Stimulated activated CD4-positive, alpha-beta T cell treated with anti-CD3 and anti-CD28 coated beads, Interleukin-4, amount 100 ng/mL, for 48 hours (primary cell): ENCODE measurements at places on chromosomes 2 and 18.

DNA sequence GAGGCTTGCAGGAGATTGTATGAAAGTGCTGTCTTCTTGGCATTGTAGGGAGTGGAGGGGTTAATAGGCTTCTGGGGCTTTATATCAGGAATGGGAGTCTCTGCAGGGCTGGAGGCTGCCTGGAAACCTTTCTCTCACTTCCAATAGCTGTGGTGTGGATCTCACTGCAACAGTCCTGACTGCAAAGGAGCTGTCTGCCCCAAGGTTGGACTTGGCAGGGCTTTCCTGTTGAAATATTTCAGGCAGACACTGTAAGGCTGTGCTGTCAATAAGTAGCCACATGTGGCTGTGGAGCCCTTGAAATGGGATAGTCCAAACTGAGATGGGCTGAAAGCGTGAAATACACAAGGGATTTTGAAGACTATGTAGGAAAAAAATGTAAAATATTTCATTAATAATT lies 399.1 kb upstream of the SPRED2 start:
- no peak for DNase-seq

DNA sequence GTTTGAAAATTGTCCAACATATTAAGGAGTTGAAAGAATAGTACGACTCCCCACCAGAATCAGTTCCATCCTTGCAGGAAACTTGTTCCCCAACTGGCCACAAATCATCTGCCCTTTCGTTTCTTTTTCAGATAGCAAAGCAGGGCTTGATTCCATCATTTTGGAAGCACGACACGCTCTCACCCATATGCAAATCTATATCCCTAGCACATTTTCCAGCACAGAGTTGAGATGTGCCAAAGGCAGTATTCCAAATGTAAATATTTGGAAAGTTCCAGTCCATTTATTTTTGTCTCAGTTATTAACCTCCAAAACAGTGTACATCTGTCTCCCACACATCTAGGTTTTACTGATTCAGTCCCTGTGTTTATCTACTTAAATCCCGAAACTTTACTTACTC lies 128.8 kb upstream of the BCL2L11 start:
- no peak for DNase-seq

DNA sequence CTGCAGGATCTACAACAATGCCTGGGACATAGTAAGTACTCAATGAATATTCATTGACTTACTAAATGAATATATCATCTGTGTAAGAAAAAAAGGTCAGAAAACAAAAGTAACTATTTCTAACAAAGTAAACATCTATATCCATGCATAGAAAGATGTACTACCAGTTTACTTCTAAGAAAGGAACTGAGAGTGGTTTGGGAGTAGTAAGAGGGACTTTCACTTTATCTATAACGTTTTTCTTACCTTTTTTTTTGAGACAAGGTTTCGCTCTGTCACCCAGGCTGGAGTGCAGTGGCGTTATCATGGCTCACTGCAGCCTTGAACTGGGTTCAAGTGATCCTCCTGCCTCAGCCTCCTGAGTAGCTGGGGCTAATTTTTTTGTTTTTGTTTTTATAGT lies 25.7 kb downstream of the DHX57 start:
- DNase-seq = no peak

DNA sequence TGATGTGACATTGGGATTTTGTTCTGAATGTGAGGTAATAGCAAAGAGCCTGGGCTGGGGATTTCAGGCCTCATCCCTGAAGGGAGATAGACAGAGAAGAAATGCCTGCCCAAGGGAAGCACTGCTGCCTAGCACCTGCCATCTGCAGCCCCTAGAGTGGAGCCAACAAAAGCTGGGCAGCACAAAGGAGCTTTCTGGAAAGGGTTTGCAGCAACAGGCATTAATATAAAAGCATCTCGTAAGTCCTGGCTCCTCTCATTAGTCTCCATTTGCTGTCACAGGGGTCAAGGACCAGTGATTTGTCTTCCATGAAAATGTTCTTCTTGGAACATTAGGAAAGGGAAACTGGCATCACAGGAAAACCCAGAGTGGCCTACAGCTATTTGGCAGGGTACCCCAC lies 157.2 kb upstream of the SLC14A2 start:
- no peak for DNase-seq

- no peak for DNase-seq
Measured at GRCh38 chr2:132279344-132279743, 117.6 kb upstream of the ANKRD30BL start.

DNA sequence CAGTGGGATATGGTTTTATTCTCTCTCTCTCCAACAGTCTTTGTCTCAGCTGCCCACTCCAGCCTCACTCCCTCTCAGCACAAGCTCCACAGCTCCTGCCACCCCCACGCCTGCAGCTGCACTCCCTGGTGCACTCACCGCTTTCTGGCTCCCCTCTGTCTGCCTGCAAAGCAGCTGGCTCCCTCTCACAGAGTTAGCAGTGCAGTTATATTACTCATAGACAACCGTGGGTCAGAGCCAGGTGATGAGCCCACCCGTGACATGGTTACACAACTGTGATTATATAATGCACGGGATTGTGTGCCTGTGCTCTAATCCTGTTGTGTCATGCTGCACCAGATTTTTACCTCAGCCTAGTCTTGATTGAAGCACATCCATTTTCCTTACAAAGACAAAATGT lies 276.9 kb upstream of the CHAC2 start:
- DNase-seq = no peak

DNA sequence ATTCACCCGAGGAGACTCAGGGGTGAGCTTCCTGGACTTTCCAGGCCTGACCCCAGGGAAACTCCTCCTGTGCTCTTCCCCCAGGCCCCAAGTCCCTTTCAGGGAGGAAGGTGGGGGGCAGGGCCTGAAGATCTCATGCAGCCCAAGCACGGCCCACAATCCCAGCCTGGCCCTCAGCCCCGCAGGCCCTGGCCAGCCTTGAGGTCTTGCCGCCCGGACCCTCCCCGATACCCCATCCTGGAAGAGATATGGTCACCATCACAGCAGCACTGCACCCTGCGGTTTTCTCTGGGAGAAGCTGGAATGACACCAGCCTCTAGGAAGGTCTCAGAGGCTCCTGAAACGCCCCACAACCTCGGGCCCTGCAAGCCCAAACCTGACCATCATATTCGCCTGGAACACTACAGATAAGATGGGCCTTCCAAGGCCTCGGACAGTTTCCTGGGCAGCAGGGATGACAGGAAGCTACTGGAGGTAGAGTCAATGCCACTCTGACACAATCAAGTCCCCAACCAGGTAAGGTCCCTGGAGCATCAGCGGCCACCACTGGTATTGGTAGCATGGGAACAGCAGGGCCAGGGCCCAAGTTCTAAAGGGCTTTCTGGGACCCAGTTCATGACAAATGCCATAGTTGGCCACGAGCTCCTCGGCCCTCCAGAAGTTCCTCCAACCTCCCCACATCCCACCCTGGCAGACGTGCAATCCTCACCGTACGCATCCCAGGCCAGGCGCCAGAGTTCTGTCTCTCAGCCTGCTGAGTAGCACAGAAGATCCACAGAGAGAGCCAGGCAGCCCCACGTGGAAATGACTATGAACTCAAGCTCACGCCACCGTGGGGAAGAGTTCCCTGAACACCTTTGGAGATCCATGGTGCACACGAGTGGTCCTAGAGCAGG lies 8.6 kb downstream of the SDC1 start:
- DNase-seq = no peak

DNA sequence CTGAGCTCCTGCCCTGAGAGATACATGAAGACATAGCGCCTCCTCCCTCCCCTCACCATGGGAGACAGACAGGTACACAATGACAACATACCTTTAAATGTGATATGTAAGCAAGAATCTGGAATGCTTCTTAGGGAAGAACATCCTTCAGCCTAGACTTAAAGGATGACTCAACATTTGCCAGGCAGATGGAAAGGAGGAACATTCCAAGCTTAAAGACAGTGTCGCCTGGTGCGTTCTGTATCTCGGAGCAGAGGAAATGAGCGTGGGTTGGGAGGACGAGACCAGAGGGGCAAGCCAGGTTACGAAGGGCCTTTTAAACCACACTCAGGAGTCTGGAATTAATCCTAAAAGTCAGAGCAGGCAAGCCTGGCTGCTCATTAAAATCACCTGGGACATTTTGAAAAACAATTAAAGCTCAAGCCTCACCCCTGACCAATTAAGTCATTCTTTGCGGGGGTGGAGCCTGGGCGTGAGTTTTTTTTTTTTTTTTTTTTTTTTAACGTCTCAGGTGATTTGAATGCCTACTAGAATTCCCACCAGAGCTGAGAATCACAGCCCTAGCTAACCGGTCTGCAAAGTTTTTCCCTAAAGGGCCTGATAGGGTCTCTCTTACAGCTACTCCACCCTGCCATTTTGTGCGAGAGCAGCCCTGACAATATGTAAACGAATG lies 131.2 kb upstream of the SEC11C start:
- no peak for DNase-seq

DNA sequence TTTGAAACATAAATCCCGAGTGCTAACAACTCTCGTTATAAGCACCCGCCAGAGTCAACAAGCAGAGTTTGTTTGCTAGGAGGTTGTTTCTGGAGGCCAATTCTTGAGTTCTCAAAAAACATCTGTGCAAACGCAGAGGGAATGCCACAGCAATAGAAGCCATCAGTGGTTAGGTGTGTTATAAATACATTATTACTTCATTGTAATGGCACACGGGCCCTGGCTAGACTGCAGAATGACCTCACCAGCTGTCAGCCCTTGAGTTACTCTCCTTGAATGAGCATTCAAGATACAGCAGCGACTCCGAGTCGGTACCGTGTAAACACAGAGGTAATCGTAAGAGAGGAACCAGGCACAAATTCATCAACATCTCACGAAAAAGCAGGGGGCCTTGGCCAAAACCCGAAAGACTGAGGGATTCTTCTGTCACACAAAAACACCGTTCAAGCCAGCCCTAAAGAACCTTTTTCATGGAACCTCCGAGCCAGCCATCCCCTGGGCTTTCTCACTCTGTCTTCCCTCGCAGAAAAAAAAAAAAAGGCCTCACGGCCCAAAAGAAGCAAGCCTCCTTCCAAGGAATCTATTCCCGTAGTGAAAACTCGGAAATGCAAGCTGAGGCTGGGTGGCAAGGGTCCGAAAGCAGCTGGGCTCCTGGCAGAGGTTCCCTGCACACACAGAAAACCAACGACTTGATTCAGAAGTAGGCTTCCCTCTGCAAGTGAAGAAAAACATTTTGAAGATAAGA lies 133.7 kb upstream of the MEIS1 start:
- no peak for DNase-seq

GRCh38 chr2:102592601-102593000 lies 26.8 kb upstream of the SLC9A2 start:
- no peak for DNase-seq

GRCh38 chr2:84816426-84817026 lies 64.4 kb downstream of the TRABD2A start:
- no peak for DNase-seq

DNA sequence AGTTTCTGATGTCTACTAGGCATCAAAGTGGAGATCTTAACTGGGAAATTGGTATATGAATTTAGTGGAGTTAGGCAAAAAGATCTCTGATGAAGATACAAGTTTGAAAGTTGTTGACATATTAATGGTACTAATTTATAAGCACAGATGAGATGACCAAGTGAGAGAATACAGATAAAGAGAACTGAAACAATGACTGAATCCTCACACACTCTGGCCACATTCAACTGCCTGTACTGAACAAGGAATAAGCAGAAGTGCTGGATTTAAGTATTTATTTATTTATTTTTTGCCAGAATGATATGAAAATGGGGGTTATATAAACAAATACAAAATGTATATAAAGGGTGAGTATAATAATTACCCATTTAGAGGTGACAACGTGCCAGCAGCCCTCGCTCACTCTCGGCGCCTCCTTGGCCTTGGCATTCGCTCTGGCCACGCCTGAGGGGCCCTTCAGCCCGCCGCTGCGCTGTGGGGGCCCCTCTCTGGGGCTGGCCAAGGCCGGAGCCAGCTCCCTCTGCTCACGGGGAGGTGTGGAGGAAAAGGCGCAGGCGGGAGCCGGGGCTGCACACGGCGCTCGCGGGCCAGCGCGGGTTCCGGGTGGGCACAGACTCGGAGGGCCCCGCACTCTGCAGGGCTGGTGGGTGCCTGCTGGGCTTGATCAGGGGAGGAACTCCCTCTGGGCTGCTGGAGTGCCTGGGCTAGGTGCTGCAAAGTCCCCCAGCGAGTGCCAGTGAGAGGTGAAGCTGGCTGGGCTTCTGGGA lies 1363.9 kb upstream of the CRIM1 start:
- no peak for DNase-seq

- peak; percentile 30 for DNase-seq
Measured at GRCh38 chr2:232325324-232326273, 53.0 kb upstream of the ALPP start.

GRCh38 chr2:157061799-157062198 lies 195.7 kb upstream of the GALNT5 start:
- no peak for DNase-seq

- no peak for DNase-seq
Measured at GRCh38 chr2:127420039-127420864, 2.0 kb downstream of the PROC start.

- no peak for DNase-seq
Measured at GRCh38 chr18:10927286-10927992, 221.9 kb downstream of the PIEZO2 start.

GRCh38 chr18:3898861-3899613 lies 449.1 kb downstream of the TGIF1 start:
- DNase-seq = no peak

- DNase-seq = no peak
Measured at GRCh38 chr2:113215056-113215455, 41.3 kb downstream of the PSD4 start.

DNA sequence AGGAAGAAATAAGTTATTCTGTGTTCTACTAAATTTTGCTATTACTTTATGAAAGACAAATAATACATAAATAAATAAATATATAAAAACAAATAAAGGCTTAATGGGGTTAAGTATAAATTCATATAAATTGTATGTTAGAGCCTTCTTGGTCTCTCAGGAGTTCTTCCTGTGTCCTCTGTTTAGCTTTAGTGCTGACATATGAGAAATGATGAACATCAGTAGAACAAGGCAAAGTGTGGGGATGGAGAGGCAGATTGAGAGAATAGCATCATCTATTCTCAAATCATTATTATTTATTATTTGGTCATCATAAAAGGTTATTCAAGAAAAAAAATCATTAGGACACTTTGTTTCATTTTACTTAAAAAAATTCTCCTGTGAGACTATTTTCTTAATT lies 468.1 kb upstream of the CHST9 start:
- no peak for DNase-seq

GRCh38 chr2:105298017-105298416 lies 31.5 kb downstream of the TGFBRAP1 start:
- DNase-seq = no peak

- DNase-seq = no peak
Measured at GRCh38 chr2:5851410-5851809, 159.2 kb downstream of the SOX11 start.

- no peak for DNase-seq
Measured at GRCh38 chr2:73870084-73870483, 22.7 kb upstream of the ACTG2 start.
